ENCODE measurements at places on chromosomes 1 and 21.

GRCh38 chr1:76501136-76501535 lies 366.1 kb upstream of the ST6GALNAC5 start:
- no peak for DNase-seq

DNA sequence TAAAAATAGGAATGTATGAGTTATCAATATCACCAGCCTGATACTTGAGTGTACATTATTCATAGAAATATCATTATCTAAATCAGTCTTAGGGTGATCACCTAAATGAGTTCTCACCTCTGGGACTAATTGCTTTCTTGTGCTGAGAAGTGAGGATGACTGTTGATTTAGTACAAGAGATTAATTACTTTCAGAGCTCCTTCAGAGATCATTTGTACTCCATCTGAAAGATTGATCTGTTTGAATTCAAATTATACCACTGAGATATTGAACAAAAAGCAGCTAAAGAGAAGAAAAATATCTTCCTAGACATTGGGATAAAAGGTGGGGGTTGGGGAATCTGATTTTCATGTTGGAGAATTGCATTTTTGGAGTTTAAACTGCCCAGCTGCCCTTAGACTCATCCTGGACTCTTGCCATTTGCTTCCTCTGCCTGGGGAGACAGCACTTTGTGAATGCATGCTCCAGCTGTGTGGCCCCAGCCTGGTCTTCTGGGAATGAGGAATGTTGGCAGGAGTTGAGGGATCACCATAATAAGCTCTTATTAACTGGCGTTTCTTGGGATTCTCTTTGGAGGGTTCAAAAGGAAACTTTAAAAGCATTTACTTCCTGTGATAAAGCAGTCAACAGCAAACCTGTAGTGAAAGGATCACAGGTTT lies 19.7 kb upstream of the PGBD2 start:
- DNase-seq = no peak

GRCh38 chr1:58870298-58870676 lies 86.4 kb upstream of the JUN start:
- no peak for DNase-seq

GRCh38 chr1:65065524-65066418 lies 82.2 kb upstream of the AK4 start:
- DNase-seq = no peak

DNA sequence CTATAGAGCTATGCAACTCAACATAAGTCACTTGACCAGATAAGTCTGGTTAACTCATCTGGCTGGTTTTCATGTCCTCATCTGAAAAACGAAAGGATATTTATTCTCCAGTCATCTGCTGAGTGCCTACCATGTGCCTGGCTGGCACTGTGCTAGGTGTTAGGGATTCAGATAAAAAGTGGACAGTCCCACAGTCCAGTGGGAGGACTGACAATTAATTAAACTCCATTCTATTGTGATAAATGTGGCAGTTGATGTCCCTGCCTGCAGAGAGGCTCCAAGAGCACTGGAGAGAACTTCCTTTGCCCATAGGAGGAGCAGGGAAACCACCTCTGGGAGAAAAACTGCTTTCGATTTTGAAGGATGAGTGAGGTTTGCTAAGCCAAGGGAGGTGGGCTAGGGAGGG lies 5.4 kb downstream of the NUAK2 start:
- DNase-seq = no peak

- no peak for DNase-seq
Observed at GRCh38 chr1:44559330-44559729, 115.0 kb downstream of the TMEM53 start.

- DNase-seq = no peak
Observed at GRCh38 chr1:39757501-39757900, 13.6 kb downstream of the OXCT2 start.

DNA sequence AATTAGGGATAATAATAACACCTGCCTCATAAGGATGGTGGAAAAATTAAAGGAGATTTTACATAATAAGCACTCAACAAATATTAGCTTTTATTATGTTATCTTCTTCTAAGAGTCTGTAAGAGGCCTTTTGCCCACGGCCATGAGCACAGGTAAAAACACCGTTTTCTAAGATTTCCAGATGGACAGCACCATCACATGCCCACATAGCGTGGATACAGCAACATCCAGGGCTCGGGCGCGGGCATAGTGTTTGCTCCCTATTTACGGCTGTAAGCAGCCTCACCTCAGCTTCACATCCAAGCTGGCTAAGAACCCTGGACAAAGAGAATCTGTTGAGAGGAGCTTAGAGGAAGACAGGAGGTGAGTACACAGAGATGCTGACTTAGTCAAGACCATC lies 216.4 kb upstream of the IRF2BP2 start:
- DNase-seq = no peak

GRCh38 chr21:36854391-36854790 lies 112.1 kb downstream of the HLCS start:
- no peak for DNase-seq

DNA sequence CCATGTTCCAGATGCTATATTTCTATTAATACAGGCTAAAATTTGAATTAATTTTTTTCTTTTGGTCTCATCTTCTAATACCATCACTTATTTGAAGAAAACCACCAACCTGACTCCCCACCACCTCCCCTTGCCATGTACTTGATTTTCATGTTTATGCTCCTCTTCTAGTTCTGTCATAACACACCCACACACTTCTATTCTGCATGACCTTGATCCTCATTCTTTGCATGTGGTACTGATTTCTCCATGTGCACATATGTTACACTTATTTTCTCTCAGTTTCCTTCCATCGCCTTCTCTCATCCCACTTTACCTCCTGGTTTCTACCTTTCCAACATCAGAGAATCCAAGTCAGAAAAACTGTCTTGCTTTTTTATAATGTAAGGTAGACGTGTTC lies 78.9 kb upstream of the ARID1A start:
- no peak for DNase-seq

- no peak for DNase-seq
Observed at GRCh38 chr1:210650403-210650802, 321.7 kb downstream of the HHAT start.

- no peak for DNase-seq
Observed at GRCh38 chr21:32246571-32247140, 32.2 kb downstream of the MIS18A start.

GRCh38 chr1:93888900-93889299 lies 9.9 kb upstream of the DNTTIP2 start:
- no peak for DNase-seq

DNA sequence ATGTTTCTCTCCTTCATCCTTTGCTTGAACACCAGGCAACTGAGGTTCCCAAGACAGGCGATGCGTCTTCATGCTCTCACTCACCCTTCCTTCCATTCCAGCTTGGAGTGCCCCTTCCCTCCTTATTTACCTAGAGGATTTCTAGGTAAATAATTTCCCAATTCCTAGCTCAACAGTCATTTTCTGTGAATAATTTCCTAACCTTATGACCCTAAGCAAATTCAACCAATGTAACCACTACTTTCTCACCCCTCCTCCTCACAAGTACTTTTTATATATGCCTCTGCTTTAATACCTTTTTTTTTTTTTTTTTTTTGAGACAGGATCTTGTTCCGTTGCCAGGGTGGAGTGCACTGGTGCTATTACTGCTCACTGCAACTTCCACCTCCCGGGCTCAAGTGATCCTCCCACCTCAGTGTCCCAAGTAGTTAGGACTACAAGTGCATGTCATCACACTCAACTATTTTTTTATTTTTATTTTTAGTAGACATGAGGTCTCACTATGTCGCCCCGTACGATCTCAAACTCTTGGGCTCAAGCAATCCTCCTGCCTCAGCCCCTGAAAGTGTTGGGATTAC lies 86.7 kb downstream of the USP24 start:
- no peak for DNase-seq

GRCh38 chr21:26846036-26846931 lies 1.1 kb upstream of the ADAMTS1 start:
- DNase-seq = no peak

- DNase-seq = no peak
Observed at GRCh38 chr21:34189506-34189905, 116.1 kb downstream of the MRPS6 start.

DNA sequence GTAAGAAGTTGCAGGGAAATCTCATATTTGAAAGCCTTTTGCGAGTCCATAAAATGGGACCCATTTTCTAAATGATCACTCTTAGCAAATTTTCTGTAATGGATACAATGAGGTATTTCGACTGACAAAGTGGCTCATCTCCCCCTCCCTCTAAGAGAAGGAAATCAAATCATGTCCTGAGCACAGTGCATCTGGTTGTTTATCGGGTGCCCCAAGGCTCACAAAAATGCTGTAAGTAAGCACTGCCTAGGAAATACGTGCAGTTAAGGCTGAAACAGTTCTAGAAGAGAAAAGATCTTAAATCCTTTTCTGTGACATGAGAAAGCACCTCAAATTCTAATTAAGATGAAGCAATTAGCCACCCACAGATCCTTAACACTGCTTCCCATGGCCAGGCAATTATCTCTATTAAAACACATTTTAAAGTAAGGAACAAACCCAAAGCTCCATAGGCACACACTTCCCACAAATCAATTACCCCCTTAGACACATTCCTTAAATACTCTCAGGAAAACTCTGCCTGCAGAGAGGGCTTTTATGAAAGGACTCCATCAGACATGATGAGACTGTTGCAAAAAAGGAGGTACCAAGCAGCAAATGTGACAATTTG lies 216.3 kb downstream of the KCNH1 start:
- DNase-seq = no peak

- DNase-seq = no peak
Observed at GRCh38 chr21:46436621-46437020, 22.1 kb upstream of the DIP2A start.

- DNase-seq = no peak
Observed at GRCh38 chr1:91830242-91831131, 55.5 kb downstream of the TGFBR3 start.

DNA sequence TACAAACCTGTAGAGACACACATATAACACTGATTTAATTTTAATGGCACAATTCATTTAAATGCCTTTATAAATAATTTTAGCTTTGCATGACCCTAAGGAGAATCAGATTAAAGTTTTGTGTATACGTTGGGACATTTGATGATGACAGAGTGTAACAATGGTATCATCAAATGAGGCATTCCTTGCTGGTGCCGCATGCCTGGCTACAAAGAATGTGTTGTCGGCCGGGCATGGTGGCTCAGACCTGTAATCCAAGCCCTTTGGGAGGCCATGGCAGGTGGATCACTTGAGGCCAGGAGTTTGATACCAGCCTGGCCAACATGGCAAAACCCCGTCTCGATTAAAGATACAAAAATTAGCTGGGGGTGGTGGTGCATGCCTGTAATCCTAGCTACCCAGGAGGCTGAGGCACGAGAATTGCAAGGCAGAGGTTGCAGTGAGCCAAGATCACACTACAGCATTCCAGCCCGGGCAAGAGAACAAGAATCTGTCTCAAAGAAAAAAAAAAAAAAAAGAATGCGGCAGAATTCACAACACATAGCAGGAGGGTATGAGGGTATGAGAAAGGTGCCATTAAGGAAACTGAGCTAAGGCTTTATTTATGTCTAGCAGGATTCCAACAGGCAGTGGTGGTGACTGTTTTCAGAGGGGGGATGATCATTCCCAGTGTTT lies 58.9 kb downstream of the PTPN14 start:
- no peak for DNase-seq

- no peak for DNase-seq
Observed at GRCh38 chr1:92136341-92136740, 56.2 kb downstream of the BTBD8 start.

GRCh38 chr1:19605967-19606366 lies 38.1 kb upstream of the NBL1 start:
- DNase-seq = no peak

DNA sequence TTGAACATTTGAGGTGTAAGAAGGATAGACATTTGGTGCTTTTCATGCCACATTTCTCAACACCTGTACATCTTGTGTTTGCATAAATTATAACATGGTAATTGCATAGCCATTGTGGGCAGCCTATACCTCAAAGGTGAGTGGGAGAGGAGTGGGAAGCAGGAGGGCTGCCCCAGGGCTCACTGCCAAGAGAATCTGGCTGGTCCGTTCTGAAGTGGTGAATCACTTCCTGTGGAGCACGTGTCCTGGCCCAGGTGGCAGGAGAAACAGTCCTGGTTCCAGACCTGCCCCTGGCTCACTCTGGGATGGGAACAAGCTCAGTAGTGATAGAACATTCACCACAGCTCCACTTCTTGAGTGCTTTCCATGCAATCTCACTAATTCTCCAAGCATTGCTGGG lies 11.6 kb upstream of the OLFML2B start:
- no peak for DNase-seq

- DNase-seq = no peak
Observed at GRCh38 chr1:10031461-10031860, 1.3 kb upstream of the UBE4B start.

- no peak for DNase-seq
Observed at GRCh38 chr21:25506261-25506660, 101.0 kb downstream of the MRPL39 start.

- no peak for DNase-seq
Observed at GRCh38 chr1:65063025-65063424, 85.0 kb upstream of the AK4 start.

DNA sequence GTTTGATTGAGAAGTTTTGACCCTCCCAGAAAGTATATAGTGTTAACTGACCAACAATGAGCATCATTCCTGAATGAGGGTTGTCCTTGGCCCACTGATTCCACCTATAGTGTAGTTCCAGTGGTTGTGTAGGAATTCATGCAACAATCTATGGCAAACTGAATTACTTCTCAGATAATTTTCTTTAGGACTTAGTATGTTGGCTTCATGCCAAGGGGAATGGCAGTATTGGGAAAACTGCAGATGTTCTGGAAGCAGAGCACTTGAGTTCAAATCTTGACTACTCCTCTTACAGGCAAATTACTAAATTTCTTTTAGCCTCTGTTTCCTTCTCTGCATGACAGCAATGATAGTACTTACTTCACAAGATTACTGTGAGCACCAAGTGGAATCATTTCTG lies 65.8 kb downstream of the LRIG2 start:
- no peak for DNase-seq

DNA sequence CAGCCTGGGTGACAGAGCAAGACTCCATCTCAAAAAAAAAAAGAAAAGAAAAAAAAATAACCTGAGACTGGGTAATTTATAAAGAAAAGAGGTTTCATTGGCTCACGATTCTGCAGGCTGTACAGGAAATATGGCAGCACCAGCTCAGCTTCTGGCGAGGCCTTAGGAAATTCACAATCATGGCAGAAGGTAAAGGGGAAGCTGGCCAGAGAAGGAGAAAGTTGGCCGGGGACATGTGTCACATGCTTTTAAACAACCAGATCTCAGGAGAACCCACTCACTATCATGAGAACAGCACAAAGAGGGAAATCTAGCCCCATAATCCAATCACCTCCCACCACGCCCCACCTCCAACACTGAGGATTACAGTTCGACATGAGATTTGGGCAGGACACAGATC lies 125.3 kb downstream of the DISP1 start:
- DNase-seq = no peak

- no peak for DNase-seq
Observed at GRCh38 chr1:30679201-30679975, 44.0 kb downstream of the MATN1 start.

- no peak for DNase-seq
Observed at GRCh38 chr1:212561501-212561931, 47.0 kb upstream of the ATF3 start.

- no peak for DNase-seq
Observed at GRCh38 chr21:42425591-42425990, 21.9 kb downstream of the UBASH3A start.

Data from esophagus squamous epithelium (tissue), 5 donors.